LHCN-M2 (cell line): ENCODE measurements at places on chromosomes 11 and 22.

- no peak for DNase-seq
Measured at GRCh38 chr11:88105951-88106350, 69.3 kb downstream of the RAB38 start.

- DNase-seq = no peak
Measured at GRCh38 chr11:128388206-128388815, 199.0 kb downstream of the ETS1 start.

- peak; percentile 39 for DNase-seq
Measured at GRCh38 chr11:77039491-77040400, 5.5 kb downstream of the B3GNT6 start.

- no peak for DNase-seq
Measured at GRCh38 chr11:2774173-2775082, 74.6 kb upstream of the KCNQ1OT1 start.

DNA sequence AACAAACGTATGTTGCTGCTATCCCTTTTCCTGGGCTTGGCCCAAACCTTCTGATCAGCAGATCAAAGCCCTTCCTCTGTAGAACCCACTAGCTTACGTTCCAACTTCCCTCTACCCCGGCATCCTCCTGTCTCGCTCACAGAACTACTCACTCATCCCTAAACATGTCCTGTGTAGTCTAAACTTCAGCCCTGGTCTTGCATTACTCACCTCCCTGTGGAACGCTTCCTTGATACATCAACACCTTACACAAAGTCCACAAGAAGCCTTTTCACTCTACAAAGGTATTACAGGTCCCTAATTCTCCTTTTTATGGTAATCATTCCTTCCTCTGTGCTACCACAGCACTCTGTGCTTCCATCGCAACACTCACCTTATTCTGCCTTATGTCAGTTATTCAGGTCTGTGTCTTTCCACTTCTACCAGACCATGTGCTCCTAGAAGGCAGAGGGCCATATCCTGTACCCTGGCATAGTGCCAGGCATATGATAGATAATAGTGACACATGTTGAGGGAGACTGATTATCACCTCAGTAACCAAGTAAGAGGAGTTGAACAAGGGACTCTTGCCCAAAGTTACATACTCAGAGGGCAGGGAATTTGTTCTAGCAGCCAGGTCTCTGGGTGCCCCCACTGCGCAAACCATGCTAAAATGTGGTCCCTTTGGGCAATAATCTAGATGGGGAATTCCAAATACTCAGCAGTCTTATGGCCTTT is 41.6 kb downstream of the USP35 start:
- DNase-seq = peak; percentile 22

- peak; percentile 66 for DNase-seq
Measured at GRCh38 chr11:35390737-35391682, 28.3 kb downstream of the SLC1A2 start.

DNA sequence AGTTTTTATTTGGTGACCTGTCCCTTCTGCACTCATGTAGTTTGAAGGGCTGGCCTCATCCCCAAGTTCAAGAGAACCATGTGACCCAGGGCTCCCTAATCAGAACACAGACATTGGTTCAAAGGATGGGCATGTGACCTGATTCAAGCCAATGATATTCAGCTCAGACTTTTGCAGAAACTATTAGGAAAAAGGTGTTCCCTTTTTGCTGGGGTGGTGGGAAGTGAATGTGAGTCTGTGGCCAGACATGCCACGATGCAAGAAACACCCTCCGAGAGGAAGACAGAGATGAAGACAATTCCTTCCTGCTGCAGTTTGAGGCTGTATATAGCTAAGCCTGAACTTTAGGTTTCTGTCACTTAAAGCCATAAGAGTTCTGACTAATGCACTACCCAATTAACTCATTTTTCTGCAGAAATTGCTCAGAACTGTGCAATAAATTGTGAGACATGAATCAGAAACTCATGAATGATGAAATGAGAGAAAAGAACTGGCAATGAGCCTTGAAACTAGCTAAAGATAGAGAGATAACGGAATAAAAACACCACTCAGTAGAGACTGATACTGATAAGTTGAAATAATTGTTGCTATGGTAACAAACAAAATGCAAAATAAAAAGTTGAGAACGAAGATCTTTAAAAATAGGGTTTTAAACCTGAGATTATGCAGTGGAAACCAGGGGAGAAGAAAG is 9.2 kb upstream of the MAPK1 start:
- no peak for DNase-seq

- DNase-seq = no peak
Measured at GRCh38 chr11:61146416-61146815, 14.8 kb downstream of the VPS37C start.

DNA sequence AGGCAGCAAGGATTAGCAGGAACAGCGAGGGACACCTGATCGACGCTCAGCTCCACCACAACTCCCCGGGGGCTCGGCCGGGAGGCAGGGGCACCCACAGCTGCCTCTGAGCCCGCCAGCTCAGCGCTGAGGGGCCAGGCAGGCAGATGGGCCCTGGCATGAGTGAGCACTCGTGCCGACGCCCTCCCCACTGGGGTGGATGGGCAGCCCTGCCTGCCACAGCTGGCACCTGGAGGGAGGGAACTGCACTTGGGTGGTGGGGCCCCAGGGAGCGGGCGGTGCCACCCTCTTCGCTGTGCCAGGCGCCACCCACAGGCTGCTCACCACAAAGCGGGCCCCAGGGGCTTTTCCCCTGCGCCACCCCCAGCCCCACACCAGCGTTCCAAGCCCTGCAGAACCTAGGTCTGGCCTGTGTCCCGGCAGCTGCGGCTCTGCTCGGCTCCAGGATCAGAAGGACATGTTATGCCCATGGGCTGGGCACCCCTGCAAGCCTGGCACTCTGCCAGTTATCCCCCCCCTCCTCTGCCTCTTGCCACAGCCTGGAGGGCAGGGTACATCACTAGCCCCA is 28.8 kb downstream of the WNT7B start:
- DNase-seq = no peak

DNA sequence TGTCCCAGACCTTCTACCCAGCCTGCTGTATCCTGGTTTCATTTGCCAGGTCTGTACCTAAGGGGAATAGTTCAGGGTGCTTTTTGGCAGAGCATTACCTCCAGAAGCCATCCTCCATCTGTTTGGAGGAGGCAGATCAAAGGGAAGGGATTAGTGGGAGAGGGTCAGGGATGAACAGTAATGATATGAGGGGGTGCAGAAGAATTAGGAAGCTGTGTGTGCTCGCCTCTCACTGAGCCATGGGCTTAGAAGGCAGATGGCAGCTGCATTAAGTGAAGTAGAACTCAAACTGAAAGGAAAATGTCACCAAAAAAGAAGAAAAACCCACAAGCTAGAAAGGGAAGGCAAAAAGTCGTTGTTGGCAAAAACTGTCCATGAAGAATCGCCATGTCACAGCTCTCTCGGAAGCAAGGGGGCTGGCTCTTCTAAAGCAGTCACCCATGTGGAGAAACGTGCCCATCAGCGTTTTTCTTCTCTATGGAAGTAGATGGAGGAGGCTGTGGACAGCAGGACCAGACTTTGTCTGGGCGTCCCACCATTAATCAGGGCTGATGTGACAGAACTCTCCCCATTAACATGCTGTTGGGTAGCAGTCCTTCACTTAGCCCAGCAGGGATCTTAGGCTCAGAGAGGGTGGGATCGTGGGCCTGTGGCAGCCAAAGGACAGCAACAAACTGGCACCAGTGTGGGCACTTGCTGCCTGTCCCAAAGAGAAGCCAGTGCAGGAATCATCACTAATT is 46.8 kb downstream of the CEP164 start:
- DNase-seq = no peak

GRCh38 chr11:18720808-18721560 is 5.0 kb downstream of the IGSF22 start:
- DNase-seq = peak; percentile 45

DNA sequence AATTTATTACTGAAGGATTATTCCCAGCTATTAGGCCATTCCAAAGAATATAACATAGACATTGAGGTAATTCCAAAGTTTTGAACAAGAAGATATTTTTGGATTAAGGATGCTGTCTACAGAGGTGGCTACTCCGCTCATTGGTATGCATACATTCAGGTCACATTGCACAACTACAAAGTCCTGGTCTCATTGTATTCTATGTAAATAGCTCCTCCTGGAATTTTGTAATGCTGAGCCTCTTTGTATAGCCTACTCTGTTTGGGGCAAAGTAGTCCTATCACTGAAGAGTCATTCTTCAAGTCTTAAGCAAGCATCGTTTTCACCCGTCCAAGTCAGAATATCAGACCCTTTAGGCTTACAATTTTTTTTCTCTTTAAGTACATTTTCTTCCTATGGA is 142.4 kb downstream of the KIF18A start:
- DNase-seq = no peak

DNA sequence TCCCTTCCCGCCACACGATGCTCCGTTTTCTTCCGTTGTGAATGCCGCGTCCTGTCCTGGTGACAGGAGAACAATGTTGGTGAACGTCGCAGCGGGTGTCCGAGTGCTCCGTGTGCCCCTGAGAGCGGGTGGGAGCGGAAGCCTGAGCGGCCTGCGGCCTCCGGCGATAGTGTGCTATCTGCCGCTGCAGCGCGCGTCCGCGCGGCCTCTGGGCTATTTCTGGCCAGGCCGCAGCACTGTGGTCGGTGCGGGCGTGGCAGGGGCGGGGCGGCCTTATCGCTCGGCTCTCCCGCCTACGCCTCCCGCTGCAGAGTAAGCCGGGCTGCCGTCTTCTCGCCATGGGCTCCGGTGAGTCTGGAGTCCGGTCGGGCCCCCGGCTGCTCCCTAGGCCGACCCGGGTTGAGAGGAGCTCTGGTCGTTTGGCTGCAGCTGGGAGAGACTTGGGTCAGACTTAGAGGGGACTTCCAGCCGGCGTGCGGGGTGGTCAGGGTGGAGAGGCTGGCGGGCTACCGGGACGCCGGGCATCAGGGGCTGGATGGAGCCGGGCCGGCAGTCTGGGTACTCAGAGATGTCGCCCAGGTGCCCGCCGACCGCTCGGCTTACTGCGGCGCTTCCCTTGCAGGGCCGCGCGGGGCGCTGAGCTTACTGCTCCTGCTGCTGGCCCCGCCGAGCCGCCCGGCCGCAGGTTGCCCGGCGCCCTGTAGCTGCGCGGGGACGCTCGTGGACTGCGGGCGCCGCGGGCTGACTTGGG is at the start of gene GP1BB:
TSS of gene GP1BB (plus strand) at position 308 of the 751 bp plus-strand sequence. CDS start at position 339, 31 bp downstream.
- DNase-seq = no peak

GRCh38 chr22:28058036-28058435 is 139.0 kb upstream of the PITPNB start:
- DNase-seq = no peak

DNA sequence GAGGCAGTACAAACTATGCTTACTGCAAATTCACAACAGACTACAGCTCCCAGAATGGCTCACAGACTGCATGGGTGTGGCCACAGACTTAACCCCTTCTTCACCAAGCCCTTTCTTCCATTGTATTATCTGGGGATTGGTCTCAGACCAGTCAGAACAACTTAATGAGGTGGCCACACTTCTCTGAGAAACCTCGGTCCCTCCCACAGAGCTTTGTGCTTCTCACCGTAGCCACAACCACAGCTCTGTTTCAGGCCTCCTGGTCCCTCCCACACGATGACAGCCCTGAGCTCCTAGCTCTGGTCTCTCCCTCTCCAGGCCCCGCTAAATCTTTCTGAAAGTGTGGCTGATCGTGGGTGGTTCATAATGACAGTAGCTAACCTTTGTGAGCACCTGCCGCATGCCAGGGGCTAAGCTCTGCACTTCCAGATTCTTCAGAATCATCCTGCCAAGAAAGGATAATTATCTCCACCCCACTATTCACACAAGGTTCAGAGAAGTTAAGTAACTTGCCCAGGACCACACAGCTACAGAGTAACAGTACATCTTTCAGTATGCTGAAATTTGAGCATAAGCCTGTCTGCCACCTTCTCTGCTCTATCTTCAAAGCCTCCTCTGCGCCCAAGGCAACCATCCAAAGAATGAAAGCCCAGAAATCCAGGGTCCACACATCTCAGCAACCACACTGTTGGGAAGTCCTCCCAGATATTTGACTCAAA is 5.4 kb downstream of the PDE2A start:
- DNase-seq = no peak

GRCh38 chr11:134640971-134641968 is 229.2 kb upstream of the B3GAT1 start:
- DNase-seq = no peak

- DNase-seq = no peak
Measured at GRCh38 chr22:42939451-42939881, 75.5 kb downstream of the PACSIN2 start.

- DNase-seq = peak; percentile 37
Measured at GRCh38 chr11:28878025-28878424, 769.8 kb downstream of the METTL15 start.

GRCh38 chr11:22331771-22332170 is 6.4 kb upstream of the SLC17A6 start:
- no peak for DNase-seq

DNA sequence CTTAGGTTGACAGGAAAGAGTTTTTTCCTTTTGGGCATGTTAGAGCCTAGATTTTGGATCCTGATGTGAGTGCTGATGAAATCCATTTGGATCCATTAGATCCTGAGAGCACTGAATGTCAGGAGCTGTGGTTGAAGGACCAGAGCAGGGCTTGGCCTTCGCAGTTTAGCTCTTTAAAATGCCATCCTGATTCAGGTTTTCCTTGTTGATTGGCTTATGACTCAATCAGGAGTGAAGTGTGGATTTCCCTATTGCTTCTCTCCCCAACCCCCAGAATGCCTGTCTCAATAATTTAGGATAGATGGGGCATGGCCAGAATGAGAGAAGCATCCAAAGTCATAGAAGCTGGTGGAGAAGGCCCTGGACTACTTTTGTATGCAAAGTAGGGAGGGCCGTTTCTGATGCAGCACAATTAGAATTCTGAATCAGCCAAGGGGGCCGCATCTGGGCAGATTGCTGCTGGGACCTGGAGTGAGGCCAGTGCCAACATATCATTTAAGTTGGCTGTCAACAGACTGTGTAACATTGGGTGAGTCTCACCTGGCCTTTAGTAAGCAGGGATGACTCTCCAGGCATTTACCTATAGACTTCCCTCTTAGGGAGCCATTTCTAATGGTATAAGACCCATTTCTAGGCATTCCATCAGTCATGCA is 80.5 kb downstream of the TEAD1 start:
- DNase-seq = no peak

GRCh38 chr11:111123463-111124398 is 121.8 kb upstream of the POU2AF2 start:
- DNase-seq = no peak

- peak; percentile 75 for DNase-seq
Measured at GRCh38 chr22:35534091-35534490, 6.5 kb upstream of the RASD2 start.

GRCh38 chr11:67022961-67023956 is at the start of gene SYT12:
Gene SYT12 (plus strand): TSS chr11:67023134. CDS start chr11:67030145, 7,011 bp downstream.
- no peak for DNase-seq

GRCh38 chr11:73012121-73012863 is 129.8 kb downstream of the FCHSD2 start:
- peak; percentile 19 for DNase-seq
